ENCODE measurements at places on chromosomes 16 and 17.

- DNase-seq = no peak
Measured at GRCh38 chr17:34117811-34118210, 137.3 kb upstream of the CCL2 start.

DNA sequence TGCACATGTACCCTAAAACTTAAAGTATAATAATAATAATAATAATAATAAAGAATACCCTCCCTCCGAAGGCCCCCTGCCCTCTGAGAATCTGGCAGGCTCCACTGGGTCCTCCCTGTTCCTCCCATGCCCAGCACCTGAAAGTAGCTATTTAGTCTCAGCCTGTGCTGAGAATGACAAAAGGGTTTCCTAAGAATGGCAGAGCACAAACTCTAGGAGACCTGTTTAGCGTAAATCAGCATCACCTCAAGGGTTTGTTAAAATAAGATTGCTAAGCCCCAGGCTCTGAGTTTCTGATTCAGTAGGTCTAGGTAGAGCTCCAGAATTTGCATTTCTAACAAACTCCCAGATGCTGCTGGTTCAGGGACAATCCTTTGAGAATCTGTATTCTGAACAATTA is 606.8 kb upstream of the CDH11 start:
- DNase-seq = no peak

DNA sequence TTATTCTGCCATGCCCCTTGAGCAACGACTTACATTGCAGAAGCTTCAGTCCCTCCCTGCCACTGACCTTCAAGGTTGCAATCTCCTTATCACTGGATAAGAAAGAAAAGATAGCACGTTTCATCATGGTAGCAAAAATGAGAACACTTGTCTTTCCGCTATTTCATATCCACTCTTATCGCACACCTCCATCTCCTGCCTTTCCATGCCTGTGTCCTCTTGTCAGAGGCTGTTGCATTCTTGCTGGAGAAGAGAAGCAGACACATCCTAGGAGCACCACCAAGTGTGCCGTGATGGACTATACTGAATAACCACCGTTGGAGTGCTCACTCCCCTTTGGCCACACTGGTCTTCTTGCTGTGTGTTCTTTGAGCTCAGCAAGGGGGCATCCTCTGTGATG is 230.6 kb upstream of the IRX3 start:
- no peak for DNase-seq

DNA sequence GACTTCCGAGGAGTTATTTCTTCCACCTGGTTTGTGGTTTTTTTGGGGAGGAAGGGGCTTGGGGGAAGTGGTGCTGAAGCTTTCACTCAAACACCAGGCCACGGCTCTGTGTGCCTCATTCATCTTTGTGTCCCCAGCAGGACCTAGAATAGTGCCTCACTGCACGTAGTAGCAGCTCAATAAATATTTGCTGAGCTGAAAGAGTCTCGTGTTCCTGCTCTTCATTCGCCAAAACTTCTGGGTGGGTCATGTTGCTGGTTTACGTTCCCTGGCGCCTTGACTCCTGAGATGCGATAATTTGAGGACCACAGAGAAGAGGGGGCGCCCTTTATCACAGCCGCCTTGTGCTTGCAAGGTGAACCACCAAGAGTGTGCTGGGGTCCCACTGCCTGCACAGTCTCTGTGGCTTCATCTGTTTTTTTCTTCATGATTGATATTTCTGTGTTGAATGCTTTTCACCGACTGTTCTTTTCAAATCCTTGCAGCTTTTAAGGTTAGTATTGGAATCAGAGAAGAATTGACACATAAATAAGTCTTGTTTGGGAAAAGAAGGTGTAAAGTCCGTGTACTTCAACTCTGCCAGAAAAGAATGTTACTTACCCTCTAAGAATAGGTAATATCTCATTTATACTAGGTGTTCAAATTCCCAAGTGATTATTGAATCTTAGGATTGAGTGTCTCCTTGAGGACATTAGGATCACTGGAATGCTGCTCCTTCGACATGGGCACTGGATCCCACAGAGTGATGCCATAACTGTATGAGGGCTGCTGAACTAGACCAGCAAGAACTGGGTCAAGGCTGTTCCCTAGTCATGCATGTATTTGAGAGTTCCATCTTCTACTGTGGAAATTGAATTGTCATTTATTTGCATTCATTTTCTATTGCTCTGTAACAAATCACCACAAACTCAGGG is 92.7 kb upstream of the CLEC18A start:
- DNase-seq = no peak

- no peak for DNase-seq
Measured at GRCh38 chr17:15240644-15241043, 24.5 kb downstream of the PMP22 start.

GRCh38 chr17:44266402-44267164 is 1.4 kb downstream of the SLC4A1 start:
- no peak for DNase-seq

GRCh38 chr17:33086878-33087277 is 95.2 kb downstream of the SPACA3 start:
- DNase-seq = no peak

DNA sequence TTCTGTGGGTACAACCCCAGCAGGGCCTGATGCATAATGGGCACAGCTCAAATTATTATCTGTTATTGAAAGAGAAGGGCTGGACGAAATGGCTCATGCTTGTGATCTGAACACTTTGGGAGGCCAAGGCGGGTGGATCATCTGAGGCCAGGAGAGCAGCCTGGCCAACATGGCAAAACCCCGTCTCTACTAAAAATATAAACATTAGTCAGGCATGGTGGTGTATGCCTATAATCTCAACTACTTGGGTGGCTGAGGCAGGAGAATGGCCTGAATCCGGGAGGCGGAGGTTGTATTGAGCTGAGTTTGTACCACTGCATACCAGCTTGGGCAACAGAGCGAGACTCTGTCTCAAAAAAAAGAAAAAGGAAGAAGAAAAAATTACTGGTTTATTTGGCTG is 100.7 kb downstream of the ABCC1 start:
- no peak for DNase-seq

DNA sequence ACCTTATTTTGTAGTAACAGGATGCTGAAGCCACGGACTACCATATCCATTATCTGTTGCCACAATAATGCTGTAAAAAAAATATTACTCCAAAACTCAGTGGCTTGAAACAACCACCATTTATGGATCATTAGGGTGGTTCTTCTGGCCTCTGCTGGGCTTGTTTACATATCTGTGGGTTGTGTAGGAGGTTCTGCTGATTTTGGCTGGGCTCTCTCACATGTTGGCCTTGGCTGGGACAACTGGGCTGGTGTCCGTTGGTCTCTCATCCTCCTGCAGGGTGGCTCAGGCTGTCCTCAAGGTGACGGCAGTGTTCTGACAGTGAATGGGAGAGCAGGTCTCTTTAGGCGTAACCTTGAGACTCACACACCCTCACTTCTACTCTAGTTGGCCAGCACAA is 76.0 kb downstream of the GPR139 start:
- DNase-seq = no peak

GRCh38 chr16:26658915-26659314 is 407.8 kb upstream of the C16orf82 start:
- DNase-seq = no peak

DNA sequence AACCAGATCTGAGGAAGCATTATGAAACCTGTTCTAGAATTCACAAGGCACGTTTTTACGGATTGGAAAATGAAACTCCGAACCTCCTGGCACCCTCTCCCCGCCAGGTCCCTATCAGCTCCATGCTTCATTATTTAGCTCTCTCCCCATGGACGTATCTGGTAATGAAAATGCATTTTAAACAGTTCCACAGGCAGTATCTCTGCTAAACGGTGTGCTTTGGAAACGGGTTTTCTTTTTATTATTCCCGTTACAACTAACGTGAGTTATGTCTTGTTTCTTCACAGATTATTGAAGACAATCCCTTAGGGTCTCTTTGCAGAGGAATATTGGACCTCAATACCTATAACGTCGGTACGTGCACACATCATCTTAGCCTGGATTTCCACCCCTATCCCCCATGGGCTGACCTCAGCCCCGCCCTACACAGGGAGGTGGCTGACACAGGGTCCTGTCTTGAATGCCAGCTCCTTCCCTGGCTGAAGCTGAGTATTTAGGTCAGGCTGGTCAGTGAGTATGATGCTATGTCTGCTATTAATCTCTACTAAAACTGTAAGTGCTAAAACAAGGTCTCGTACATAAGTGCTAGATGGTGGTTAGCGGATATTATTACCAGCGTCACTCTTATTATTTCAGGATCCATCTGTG is 82.9 kb downstream of the SDR42E1 start:
- DNase-seq = no peak

GRCh38 chr16:49488336-49488735 is 114.7 kb downstream of the C16orf78 start:
- no peak for DNase-seq

DNA sequence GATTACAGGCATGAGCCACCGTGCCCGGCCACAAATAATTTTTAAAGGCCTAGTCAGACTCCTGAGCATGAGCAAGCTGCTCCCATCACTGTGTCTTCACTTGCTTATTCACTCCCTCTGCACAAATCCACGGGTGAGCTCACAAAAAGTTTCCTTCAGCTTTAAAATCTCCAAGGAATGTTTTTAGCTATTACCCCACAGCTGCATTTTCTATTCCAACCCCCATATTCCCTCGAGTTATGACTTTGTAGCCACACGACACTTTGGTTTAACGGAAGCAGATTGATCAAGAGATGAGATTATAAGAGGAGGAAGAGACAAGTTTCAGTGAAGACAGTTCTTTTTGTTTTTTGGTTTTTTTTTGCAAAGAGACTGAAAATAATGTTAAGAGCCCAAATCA is 49.1 kb upstream of the SLC25A19 start:
- DNase-seq = peak; percentile 32

DNA sequence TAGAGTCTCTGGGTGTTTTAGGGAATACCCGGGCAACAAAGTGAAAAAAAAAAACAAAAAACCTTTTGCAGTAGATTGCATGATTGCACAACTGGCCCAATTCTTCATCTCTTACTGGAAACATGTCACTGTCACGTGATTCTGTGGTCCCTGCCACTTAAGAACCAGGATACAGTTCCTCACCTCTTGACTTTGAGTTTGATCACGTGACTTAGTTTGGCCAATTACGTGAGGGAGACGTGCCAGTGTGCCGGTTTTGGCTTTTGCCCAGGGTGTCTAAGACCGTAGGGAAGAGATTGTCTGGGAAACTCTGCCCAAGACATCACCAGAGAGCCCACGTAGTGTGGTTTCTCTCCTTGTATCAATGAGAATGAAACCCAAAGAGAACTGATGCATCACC is 88.7 kb downstream of the GRIN2A start:
- no peak for DNase-seq

Data from CD4-positive, alpha-beta T cell treated with Interferon alpha-2 for 1 hour (primary cell).